Activated naive CD4-positive, alpha-beta T cell (primary cell): ENCODE measurements at places on chromosomes 2 and 18.

DNA sequence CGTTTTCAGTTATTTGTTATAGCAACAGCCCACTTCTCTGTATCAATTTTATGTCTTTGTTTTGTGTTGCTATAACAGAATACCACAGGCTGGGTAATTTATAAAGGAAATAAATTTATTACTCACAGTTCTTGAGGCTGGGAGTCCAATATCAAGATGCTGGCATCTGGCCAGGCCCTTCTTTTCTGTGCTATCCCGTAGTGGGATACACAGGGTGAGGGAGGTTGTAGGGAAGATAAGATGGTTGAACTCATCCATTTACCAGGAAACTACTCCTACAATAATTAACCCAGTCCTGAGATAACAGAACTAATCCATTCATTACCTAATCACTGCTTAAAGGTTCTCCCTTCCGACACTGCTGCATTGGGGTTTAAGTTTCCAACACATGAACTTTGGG is 220.7 kb downstream of the TPGS2 start:
- DNase-seq, result no peak

DNA sequence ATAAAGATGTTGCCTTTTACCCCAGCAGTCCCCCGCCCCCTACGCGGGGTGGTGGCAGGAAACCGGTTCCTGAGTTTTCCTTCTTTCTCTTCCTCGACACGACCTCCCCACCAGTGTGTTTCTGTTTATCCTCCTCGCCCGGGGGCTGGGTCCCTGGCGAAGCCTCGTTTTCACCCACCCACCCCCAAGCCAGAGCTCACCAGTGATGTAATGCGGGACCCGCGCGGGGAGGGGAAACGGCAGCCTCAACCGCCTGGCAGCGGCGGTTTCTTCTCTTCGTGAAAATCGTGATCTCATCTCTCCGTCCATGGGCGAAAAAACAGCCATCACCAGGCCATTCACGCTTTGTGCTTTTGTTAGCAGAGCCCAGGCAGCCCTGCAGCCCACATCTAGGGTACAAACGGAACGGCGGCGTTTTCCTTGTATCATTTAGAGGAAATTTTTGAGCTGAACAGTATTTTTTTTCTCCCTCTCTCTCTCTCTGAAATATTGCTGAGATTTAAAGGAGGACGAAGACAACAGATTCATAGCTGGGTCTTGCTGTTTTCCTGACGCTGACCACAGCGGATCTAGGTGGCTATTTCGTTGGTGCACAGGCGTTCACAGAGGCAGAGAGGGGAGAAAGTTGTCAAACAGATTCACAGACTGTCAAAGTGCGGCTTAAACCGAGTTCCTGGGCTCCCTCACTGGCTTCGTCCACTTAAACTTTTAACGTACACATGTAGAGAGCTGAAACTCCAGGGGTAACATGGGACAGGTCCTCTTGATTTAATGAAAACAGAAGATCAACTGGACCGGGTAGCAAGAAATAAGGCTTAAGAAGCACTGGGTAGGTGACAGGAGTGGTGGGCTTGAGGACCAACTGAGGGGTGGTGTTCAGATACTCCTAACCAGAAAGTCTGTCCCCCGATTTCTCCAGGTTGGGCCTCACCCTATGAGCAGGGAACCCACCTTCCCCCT is 21.9 kb upstream of the PAX3 start:
- no peak for DNase-seq

- no peak for DNase-seq
Observed at GRCh38 chr2:72011791-72012190, 135.9 kb downstream of the CYP26B1 start.

- DNase-seq, result no peak
Observed at GRCh38 chr2:155485141-155485842, 786.8 kb downstream of the KCNJ3 start.

DNA sequence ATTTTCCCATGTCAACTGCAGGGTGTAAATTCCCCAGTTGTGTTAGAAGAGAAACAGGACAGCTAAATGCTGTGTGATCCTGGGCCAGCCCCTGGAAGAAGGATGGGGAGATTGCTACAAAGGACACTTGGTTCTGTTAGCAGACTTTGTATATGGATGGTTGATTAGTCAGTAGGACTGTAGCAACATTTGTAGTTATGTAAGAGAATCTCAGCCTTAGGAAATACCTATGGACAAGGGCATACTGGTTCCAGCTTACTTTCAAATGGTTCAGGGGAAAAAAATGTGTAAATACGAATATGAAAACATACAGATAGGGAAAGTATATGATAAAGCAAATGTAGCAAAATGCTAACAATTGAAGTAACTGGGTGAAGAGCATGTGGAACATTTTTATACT is 47.6 kb downstream of the GNAL start:
- no peak for DNase-seq
